ENCODE measurements at places on chromosomes 5 and 9.

DNA sequence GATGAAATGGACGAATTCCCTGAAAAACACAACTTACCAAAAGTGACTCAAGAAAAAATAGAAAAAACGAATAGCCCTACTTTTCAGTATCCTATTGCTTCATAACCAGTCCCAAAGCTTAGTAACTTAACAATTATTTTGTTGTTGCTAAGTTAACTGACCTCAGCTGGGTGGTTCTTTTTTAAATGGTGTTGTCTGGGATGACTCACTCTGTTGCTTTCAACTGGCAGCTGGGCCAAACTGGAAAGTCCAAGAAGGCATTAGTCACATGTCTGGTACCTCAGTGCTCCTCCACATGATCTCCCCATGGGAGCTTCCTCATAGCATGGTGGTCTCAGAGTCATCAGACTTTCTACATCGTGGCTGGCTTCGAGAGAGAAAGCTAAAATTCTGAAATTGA lies 47.8 kb upstream of the ADAMTS2 start:
- no peak for DNase-seq

DNA sequence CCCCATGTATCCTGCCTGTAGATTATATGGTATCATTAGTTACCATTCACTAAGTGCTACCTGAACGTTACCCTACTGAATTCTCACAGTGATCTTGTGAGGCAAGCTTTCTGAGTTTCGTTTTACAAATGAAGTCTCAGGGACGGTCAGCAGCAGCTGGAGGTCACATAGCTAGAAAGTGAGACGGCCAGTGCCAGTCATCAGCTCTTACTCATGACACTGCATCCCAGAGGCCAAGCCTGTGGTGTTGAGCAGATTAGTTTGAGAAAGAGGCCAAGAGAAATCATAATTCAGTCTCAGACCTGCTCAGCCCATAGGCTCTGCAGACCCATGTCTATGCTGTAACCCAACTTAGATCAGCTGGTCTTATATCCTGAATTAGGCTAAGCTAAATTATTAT lies 95.7 kb upstream of the EGFLAM start:
- no peak for DNase-seq

DNA sequence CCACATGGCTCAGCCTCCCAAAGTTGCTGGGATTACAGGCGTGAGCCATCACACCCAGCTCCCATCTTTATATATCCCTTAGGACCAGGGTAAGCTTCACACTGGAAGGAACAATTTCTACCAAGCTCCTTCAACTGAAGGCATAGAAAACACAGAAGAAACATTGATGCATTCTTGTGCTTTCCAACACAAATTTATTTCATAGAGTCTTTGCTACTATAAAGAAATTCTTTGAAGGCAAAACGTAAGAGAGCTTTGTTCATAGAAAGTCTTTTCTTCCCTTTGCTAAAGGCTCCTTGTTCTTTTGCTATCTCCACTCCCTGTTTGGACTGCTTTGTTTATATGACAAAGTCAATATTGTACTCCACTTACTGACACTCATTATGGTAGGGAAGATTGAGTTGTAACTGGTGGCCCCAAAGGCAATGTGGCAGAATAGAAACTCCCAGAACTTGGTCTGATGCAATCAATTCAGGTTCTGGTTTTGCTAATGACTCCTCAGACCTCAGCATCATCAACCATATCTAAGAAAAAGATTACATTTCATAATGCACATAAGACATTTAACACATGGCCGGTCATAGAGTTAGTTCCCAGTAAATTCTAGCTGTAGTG lies 97.4 kb upstream of the CLINT1 start:
- DNase-seq = peak; percentile 24

DNA sequence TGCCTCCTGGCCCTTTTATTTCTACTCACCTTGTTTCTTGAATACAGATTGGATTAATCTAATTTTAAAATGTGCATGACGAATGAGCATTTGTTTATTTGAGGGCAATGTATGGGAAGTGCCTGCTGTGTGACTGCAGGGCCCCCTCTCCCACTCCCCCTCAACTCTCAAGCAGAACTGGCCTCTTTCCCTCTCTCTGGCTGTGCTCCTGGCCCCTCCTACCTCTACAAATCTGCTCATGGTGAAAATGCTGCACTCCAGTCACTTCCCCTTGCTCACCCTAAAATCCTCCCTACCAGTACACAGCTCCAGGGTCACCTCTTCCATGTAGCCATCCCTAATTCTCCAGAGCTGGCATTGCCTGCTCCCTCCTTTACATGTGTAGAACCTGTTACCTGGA lies 17.2 kb upstream of the NDST1 start:
- no peak for DNase-seq

DNA sequence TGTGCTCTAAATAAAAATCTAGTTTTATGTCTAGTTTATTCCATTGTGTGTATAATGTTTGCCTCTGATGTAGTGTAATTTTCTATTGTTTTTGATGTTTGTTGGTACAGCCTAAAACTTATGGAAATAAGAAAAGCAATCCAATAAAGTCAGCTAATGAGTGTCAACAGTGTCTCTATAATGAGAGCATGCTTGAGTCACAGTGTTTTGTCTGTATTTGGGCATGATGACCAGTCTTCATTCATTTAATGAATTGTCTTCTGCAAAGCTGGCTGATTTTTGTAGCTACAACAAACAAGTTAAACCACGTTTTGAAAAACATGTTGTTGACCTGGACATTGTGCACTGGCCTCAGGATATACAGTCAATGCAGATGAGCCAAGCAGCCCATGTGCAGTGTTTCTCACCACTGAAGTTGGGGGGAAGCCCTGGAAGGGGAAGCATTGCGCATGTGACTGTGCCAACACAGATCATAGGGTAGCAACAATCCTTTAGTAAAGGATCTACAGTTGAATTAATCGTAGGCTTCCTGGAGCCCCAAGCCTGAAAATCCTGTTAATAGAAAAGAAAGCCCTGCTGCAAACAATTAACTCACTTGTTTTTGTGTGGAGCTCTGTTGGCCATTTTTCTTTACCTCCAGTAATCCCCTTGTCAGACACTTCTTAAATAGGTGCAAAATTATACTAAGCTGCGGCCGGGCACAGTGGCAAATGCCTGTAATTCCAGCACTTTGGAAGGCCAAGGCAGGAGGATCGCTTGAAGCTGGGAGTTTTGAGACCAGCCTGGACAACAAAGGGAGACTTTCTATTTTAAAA lies 88.0 kb downstream of the INIP start:
- no peak for DNase-seq

DNA sequence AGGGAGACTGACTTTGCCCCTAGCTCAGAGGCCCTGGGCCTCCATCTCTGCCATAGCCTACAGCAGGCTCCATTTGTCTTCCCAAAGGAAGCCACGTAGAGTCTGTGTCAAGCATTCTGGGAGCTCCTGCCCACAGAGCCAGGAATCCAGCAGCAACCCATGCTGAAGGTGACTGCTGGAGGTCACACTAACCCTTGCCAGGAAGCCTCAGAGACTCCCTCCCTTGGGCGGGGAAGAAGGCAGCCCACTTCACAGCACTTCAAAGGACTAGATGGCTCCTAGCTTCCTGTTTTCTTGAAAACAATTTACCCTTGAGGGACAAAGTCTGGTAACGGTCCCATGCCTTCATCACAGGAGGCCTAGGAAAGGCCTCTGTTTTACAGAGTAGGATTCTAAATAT lies 1.7 kb downstream of the CKMT2 start:
- no peak for DNase-seq

DNA sequence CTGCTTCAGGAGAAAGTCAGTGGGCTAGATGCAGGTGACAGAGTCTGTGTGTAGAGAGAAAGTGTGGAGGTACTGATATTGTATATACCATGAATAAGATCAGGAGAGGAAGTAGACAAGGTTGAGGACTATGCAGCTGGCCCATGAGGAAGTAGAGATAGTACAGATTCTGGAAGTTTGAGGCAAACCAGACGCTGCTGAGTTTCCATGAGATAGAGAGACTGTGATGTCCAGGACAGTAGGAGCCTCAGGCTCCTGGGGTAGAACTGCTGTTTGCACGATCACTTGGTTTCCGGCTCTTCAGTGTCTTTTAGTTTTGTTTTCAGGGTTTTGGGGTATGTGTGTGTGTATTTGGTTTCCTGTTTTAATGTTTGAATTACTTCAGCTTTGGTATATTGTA lies 13.6 kb downstream of the OTULINL start:
- DNase-seq = no peak

- no peak for DNase-seq
Observed at GRCh38 chr9:27344776-27345175, 47.8 kb upstream of the EQTN start.

DNA sequence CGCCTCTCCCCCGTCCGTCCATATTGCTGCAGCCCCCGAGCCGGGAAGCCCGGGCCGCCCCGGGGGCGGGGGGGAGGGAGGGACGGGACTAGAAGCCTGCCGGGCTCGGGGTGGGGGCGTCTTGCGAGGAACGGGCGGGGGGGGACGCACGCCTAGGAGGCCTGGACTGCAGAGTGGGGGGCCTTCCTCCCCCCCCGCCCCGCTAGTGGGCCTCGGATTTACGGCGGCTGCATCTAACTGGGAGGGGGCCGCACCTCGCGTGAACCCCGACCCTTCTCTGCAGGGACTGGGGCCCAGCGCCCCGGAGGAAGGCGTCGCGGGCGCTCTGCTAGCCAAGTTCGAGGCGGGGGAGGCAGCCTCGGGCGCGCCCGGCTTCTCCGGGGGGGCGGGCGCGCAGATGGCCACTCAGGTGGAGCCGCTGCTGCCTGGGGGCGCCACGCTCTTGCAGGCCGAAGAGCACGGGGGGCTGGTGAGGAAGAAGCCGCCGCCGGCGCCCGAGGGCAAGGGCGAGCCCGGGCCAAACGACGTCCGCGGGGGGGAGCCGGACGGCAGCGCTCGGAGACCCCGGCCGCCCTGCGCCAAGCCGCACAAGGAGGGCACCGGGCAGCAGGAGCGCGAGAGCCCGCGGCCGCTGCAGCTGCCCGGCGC lies at the start of gene LARP1:
Gene LARP1, plus strand, starts transcription at position 17 of the 648 bp plus-strand sequence. Its CDS starts 381 bp downstream, at position 398.
- DNase-seq = no peak

- DNase-seq = no peak
Observed at GRCh38 chr5:107954254-107954653, 283.5 kb upstream of the EFNA5 start.

All from NCI-H748 treated with DMSO at 0.1 percent for 48 hours (cell line).